ENCODE measurements at places on chromosomes 1 and 21.

GRCh38 chr1:20426371-20426770 is 59.6 kb downstream of the CAMK2N1 start:
- no peak for DNase-seq

DNA sequence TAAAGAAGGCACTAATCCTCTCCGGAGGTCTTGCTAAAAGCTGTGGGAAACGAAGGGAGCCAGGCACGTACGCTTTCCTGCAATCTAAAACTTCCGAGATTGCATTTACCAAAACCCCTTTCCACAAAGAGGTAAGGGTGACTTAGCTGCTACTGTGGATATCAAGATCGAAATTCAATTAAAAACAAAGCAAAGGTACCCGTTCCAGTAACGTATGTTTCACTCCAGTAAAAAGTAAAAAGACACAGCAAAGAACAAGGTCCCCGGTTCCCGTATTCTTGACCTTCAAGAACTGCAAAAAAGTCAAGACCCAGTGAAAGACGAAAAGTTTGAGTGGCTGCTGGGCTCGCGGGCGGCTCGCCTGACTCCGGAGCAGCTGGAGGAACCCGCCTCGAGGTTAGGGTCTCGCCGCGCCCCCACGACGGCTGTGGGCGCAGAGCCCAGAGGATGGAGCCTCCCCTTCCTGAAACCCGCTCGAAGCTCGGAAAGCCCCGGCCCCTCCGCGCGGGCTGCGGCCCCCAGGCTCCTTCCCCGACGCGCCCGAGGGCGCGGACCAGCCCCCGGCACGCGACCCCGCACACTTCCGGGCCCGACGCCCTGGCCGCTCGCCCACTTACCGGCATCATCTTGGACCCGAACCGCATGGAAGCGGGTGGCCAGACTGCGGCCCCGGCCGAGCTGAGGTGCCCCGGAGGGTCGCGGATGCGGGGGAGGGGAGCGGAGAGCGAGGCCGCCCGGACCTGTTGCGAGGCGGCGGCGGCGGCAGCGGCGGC is 524 bp downstream of the TP53BP2 start:
- DNase-seq, result peak; percentile 34

- DNase-seq, result no peak
Observed at GRCh38 chr1:224718470-224719053, 102.4 kb downstream of the CNIH3 start.

- no peak for DNase-seq
Observed at GRCh38 chr1:109626682-109627408, 7.2 kb downstream of the AMPD2 start.

- no peak for DNase-seq
Observed at GRCh38 chr1:178609015-178609414, 96.1 kb downstream of the TEX35 start.

- no peak for DNase-seq
Observed at GRCh38 chr1:899636-900317, 23.9 kb upstream of the SAMD11 start.

GRCh38 chr21:16195538-16195910 is 465.7 kb downstream of the USP25 start:
- DNase-seq, result no peak

- DNase-seq, result no peak
Observed at GRCh38 chr1:201311356-201312011, 28.2 kb downstream of the PKP1 start.

DNA sequence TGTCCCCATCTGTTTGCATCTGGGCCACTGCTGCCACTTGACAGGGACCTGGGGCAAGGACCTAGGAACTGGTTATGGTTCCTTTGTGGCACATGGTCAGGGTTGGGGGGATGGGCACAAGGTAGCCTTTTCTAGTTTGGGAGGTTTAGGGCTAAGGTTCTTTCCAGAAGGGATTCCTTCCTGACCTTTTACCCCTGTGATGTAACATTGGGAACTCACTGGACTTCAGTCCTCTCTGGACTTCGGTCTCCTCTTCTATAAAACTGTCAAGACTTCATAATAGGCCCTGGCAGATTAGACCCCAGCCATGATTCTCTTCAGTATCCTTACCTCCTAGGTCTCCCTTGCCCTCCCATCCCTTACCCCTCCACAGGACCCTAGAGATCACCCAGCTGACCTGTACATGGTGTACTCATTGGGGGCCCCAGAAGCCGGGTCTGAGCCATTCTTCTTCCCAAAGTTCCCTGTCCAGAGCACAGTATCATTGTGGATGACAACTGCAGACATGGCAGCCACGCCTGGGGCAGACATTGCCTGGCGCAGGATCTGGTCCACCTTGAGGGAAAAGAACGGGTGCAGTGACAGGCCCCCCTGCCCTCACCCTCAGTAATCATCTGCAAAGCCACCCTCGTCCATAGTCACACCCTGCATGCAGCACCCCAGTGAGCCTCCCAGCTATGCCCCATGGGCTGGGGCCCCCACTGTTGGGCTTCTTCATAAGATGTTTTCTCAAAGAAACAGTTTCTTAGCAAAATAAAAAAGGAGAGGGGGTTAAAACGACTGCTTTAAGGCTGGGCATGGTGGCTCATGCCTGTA is 12.9 kb downstream of the LACTBL1 start:
- no peak for DNase-seq

GRCh38 chr1:173113015-173113741 is 62.4 kb upstream of the TNFSF18 start:
- no peak for DNase-seq

DNA sequence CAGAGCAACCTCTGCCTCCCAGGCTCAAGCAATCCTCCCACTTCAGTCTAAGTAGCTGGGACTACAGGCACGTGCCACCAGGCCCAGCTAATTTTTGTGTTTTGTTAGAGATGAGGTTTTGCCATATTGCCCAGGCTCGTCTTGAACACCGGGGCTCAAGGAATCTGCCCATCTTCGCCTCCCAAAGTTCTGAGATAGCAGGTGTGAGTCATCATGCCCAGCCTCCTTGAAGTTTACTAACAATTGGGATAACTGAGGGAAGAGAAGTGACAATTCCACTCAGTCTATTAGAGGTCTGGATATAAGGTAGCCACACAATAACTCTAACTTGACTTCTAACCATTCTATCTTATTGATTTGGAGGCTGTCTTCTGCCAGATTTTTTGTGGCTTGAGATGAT is 6.3 kb upstream of the RCC1 start:
- DNase-seq, result no peak

DNA sequence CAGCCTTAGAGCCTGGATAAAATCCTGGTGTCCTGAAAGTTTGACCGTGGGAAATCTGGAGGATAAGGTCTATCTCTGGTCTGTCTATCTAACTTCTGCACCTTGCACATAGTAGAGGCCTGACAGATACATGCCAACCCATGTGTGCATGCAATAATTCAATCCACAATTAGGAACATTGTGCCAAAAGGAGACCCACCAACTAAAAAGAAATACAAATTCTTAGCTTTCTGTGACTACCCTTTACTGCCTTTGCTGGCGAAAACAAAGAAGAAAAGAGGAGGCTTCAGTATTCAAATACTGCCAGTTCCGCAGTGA is 381 bp upstream of the KLHL20 start:
- no peak for DNase-seq

- DNase-seq, result no peak
Observed at GRCh38 chr1:160671603-160672517, 25.0 kb upstream of the SLAMF1 start.

GRCh38 chr1:223001653-223002634 is 141.1 kb downstream of the TLR5 start:
- DNase-seq, result no peak

GRCh38 chr1:23908453-23909341 is 4.5 kb downstream of the CNR2 start:
- DNase-seq, result no peak

- DNase-seq, result no peak
Observed at GRCh38 chr1:172287208-172287607, 133.3 kb upstream of the C1orf105 start.

DNA sequence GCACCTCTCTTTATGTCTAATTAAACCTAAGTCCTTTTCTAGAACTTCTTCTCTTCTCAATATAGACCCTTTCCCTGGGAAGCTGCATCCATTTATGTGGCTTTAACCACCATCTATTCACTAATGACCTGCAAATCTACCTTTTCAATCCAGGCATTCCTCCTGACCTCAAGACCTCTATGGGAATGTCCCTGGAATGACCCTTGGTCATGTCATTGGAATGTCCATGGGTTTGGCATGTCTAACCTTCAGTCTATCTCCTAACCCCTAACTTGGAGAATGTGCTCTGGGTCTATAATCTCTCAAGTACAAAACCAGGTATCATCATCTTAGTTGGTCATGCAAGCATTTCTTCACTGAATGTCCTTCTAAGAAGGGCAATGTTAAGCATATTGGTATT is 196.1 kb downstream of the KCNH1 start:
- DNase-seq, result no peak

- DNase-seq, result no peak
Observed at GRCh38 chr21:39670701-39671100, 58.0 kb downstream of the B3GALT5 start.

DNA sequence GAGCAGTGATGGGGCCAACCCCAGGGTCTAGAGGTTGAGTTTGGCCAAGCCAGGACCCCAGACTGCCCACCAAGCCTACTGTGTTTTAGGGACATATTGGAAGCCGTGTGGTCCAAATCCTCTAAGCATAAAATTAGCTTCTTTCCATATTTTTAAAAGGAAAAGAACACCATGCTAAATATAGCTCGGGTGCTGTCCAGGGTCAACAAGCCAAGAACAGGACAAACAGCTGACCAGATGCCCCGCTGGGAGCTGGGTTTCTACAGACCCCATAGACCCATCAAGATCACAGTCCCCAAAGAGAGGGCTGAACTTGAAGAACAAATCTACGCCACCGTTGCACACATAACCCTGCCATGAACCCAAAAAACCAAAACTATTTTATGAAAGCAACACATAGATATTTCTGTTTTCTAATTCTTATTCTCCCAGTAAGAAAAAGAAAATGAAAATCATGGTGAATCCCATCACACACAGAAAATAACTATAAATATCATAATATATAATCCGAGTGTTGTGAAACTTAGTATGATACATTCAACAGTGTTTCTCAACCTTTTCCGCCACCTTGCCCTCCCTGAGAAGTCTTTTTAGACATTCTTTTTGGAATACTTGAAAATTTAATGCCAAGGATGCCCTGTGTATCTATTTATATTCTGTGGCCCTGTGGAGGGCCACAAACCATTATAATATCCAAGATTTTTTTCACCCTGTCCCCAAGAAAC is 36.2 kb upstream of the FHAD1 start:
- DNase-seq, result no peak

DNA sequence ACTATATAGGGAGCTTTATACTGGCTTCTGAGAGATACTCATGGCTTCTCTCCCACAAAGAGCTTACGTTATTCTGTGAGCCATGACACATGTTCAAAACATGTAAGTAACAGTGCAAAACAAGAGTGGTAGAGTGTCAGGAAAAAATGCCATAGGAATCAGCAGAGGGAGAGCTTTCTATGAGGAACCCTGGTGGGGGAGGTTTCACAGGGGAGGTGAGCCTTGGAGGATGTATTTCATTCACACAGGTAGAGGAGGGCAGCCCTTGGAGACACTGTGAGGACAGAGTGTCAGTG is 72.7 kb upstream of the LYST start:
- no peak for DNase-seq

DNA sequence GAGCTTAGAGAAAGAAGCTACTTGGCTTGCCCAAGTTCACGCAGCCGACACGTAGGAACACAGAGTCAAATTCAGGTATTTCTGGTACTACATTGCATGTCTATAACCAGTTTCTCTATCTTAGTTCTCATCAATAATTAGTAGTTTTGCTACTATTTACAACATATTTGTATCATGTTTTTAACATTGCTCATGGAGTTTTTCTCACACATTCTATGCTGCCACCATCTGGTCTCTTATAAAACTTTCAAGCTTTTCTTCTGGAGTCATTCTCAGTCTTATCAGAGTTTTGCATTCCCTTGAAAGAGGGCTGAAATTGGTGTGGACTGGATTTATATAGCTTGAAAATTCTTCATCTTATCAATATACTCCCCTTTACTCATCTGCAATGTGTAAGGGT is 118.8 kb upstream of the PALMD start:
- no peak for DNase-seq

- DNase-seq, result no peak
Observed at GRCh38 chr1:243642936-243643335, 207.1 kb downstream of the AKT3 start.

DNA sequence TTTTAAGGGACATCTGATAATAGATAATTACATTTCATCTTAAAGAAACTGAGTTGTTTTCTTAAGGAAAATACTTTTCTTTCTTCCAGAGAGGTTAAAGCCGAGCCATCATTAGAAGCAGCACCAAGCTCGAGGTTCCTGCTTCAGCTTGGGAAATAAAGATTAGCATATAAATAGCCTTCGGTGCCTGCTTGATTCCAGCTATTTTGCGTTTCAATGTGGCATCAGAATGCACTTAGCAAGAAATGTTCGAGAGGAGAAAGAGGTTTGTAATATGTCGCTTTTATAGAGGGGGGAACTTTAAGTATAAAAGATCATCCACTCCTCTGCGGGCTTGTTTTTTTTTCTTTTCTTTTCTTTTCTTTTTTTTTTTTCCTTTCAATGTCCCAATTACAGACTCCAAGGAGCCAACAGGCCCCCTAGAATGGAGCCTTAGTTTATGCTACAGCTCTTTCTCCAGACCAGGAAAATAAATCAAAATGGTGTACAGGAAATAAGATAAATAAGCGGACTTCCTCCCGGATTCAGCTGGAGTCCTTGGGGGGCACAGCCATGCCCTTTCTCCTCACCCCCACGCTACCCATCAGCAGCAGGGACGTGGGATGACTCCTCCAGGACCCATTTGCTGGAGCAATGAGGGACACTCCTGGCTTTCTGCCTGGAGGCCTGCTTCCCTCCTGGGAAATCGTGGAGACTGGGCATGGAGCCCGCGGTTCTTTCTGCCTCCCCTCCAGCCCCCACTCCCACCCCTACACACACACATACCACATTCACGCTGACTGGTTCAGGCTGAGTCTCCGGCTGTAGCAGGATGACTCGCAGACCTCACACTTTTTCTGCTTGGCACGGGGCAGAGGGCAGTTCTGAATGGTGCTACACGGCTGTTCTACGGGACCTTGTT is 131.6 kb downstream of the RRAGC start:
- DNase-seq, result no peak

GRCh38 chr1:231376875-231377549 is 38.9 kb downstream of the SPRTN start:
- DNase-seq, result no peak

DNA sequence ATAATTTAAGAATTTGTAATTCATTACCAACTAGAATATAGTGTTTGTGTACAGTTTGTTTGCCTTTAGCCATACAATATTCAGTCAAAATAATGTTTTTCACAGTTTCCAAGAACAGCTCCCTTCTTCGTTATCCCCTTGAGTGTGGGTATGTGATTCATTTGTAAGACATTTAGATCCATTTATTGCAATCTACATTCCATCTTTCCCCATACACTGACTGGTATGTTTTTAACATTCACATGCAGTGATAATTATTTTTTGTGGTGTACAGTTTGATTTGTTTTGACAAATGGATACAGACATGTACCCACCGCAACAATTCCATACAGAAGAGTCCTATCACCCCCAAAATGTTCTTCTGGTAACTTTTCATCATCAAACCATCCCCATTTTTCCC is 589.1 kb upstream of the ADAMTS5 start:
- no peak for DNase-seq
